NCI-H1105 treated with DMSO at 0.1 percent for 48 hours (cell line): ENCODE measurements at places on chromosomes 13 and 19.
A peak's percentile ranks its signal among the peaks of the same experiment; 100 is the strongest.

- no peak for DNase-seq
Measured at GRCh38 chr19:40280608-40281221, 4.4 kb downstream of the AKT2 start.

DNA sequence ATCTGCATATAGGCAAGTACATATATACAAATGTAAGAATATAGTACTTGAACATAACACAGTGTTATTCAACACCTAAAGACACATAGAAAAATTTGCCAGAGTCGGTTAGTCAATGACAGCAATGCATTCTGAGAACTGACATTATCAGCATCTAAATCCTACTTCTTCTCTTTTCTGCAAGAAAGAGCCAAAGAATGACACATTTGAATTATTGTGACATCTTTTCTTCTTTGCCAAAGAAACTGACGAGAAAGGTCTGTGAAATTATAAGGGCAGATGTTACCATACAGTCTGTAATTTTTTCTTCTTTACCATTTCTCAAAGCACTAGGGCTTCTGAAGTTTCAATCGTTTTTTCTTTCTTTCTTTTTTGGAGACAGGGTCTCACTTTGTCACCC lies 350.9 kb upstream of the NBEA start:
- no peak for DNase-seq

GRCh38 chr13:99892196-99892613 lies 79.4 kb downstream of the ZIC5 start:
- DNase-seq = no peak

- no peak for DNase-seq
Measured at GRCh38 chr13:42101821-42102585, 53.6 kb downstream of the DGKH start.

- DNase-seq = peak; percentile 65
Measured at GRCh38 chr19:1356508-1356865, 27.2 kb upstream of the NDUFS7 start.

GRCh38 chr13:108451121-108451520 lies 178.3 kb upstream of the MYO16 start:
- DNase-seq = no peak

GRCh38 chr13:41597348-41598041 lies 140.1 kb downstream of the RGCC start:
- DNase-seq = no peak

DNA sequence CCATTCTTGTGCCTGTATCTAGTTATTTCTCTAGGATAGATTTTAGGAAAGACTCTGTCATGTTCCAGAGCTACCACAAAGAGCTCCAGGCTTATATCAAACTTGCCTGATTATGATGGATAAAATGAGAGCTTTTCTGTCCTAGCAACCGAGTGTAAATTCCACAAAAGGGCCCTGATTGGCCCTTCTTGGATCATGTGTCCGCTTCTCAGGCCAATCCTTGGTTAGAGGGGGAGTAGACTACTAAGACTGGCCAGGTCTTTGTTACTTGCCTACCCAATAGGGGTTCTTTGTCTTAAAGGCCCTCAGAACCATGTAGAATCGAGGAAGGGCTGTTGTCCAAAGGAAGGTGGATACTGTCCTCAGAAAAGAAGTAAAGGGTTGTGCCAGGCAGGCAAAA lies 2.4 kb downstream of the DHX34 start:
- no peak for DNase-seq

DNA sequence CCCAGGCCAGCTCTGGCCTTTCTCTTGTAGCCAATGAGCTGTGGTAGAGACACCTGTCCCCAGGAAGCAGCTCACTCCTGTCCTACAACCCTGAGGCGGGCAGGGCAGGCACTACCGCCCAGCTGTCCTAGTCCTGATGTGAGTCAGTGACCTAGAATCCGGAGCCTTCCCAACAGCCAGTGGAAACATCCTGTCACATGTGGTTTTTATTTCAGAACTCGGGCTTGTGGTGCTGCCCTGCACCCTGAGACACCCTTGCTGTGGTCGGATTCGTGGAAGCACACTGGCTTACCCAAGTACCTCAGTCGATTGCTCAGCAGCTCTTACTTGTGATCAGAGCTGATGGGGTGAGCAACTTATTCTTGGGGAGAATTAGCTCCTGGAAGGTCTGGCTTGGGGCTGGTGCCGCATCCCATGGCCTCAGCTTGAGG lies 83.6 kb upstream of the ARHGEF7 start:
- no peak for DNase-seq

- no peak for DNase-seq
Measured at GRCh38 chr19:12687496-12688196, at the start of gene GNG14. GNG14 (plus strand) TSS chr19:12687998; CDS start chr19:12688049, 51 bp downstream.

- no peak for DNase-seq
Measured at GRCh38 chr13:85588359-85588758, 210.9 kb downstream of the SLITRK6 start.

- DNase-seq = no peak
Measured at GRCh38 chr13:99071666-99072065, 93.8 kb upstream of the DOCK9 start.

GRCh38 chr19:55392820-55393761 lies 7.4 kb downstream of the RPL28 start:
- no peak for DNase-seq

GRCh38 chr13:91596842-91597241 lies 198.4 kb downstream of the GPC5 start:
- no peak for DNase-seq

DNA sequence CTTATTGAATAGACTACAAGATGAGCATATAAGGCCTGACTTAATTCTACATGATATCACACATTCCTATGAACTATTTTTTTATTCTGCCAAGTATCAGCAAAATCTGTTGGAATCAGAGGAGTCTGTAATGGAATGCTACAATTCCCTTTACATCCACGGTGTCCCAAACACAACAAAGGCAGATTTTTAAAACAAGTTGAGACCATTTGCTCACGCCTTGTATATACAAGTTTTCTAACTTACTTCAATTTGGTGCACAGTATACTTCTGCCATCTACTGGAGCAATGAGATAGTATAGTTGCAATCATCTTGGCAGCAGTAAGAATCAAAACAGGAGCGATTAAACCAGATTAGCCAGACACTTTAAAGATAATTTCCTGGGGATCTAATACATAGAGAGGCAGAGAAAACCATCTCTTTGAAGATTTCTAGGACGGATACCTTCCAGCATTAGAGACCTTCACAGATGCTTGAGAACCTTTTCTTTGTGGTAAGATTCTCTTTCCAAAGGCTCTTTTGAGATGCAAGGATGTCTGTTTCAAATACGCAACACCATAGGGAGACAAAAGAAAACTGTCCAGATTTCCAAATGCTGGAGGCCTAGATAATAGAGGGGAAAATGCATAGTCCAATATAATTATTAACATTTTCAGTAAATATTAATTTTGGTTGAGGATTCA lies 302.0 kb upstream of the MIR17HG start:
- DNase-seq = peak; percentile 3

DNA sequence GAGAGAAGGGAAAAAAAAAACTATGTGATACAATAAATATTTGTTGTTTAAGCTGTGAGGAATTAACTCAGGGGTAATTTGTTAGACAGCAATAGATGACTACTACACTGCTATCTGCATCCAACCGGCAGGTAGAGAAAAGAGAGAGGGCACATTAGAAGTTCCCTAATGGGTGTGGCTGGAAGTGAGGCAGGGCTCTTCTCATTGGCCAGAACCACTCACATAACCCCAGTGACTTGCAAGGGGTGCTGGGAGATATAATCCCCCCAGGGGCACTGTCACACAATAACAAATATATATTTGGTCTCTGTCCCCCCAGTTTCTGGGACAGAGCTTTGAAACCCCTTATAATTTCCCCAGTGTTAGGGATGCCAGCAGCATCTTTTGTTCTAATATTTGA lies 24.3 kb downstream of the FGF21 start:
- no peak for DNase-seq

DNA sequence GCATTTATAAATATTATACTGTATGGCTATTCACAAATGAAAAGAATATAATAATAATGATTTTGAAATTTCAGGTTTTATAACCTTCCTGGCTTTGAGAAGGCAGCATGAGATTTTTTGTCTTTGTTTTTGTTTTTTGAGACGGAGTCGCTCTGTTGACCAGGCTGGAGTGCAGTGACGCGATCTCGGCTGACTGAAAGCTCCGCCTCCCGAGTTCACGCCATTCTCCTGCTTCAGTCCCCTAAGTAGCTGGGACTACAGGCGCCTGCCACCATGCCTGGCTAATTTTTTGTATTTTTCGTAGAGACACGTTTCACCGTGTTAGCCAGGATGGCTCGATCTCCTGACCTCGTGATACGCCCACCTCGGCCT lies 64.1 kb downstream of the ZNF429 start:
- DNase-seq = no peak

DNA sequence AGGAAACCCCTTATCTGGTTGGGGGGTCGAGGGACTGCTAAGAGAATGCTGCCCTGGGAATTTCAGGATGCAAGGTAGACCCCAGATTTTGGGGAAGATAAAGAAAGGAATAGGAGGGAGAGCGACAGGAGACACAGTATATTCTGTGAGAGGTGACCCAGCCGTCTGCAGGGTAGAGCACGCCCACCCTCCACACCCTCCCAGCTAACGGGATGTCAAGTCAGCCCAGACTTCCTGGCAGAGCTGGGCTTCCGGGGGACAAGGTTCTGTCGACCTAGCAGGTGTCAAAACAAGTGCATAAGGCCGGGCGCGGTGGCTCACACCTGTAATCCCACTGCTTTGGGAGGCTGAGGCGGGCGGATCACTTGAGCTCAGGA lies 695 bp upstream of the PRR36 start:
- DNase-seq = no peak

GRCh38 chr19:29308977-29309590 lies 96.1 kb upstream of the UQCRFS1 start:
- DNase-seq = peak; percentile 97

DNA sequence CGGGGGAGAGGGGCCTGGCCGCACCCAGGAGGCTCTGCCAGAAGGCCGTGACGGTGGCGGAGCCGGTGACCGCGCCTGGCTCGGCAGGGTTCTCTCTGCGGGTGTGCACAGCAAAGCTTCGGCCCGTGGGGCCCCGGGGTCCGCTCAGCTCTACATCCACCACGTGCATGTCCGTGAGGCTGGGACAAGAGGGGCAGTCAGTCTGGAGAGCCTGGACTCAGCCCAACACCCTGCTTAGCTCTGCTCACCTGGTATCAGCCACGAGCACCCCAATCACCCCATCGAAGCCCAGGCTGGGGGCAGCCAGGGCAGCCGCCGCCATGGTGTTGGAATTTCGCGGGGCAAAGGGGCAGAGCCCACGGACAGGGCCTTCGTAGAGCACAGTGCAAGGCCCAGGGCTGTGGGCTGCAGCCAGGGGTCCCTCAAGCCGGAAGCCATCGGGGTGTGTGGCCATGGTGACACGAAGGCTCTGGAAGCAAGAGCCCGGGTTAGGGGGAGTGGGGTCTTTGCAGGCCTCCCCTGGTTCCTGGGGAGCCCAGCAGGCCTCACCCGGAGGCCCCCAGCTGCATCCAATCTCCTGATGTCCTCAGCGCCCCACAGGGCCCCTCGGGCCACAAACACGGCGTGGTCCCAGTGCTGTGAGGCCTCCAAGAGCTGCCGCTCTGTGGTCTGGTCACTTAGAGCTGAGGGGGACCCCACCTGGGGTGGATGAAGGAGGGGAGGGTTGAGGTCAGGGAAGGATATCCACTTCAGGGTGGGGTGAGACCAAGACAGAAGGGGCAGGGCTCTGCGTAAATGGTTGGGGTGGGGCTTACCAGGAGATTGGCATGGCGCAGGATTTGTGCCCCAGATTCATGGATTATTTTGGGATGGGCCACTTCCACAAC lies 1.4 kb downstream of the ASPDH start:
- no peak for DNase-seq

- DNase-seq = peak; percentile 72
Measured at GRCh38 chr19:14091081-14091812, 696 bp upstream of the SAMD1 start.
